ENCODE measurements at places on chromosomes 3 and 15.
A peak's percentile ranks its signal among the peaks of the same experiment; 100 is the strongest.

GRCh38 chr15:81011593-81011992 is 10.9 kb downstream of the TLNRD1 start:
- DNase-seq, result no peak

- no peak for DNase-seq
Observed at GRCh38 chr3:174441588-174442301, 417.4 kb upstream of the NAALADL2 start.

DNA sequence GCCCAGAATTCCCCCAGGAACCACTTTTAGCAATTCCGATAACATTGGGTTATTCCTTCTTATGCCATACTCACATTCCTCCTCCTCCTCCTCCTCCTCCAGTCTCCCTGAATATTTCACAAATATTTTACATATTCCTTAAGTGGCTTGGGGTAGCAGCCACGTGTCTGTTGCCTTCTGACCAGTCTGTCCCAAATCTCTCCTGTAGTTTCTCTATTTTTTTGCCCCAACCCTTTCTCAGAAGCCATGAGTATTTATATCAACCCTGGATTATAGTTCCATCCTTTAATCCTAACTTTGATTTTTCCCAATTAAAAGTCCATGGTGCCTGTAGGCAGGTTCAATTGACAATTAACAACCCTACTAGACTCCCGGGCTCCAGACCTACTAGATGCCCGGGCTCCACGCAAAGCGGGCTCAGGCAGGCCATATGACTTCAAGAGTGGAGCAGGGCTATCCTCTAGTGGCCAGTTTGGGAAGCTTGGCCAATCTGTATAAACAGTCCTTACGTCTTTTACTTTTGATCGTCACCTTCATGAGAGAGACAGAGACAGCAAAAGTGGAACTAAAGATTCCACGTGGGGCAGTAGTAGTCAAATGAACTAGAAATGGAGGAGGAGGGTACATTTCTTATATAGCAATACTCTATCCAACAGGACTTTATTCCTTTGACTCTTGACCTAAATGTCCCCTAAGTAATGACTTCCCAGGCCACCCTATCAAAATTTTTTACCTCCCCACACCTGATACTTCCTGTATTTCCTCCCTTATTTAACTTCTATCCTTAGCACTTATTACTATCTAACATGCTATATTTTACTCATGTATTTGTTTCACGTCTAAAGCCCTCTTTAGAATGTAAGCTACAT is 69.7 kb downstream of the USF3 start:
- DNase-seq, result no peak

GRCh38 chr3:189652042-189652441 is 20.9 kb downstream of the TP63 start:
- DNase-seq, result no peak

- DNase-seq, result no peak
Observed at GRCh38 chr3:150607267-150608065, 4.3 kb downstream of the SELENOT start.

DNA sequence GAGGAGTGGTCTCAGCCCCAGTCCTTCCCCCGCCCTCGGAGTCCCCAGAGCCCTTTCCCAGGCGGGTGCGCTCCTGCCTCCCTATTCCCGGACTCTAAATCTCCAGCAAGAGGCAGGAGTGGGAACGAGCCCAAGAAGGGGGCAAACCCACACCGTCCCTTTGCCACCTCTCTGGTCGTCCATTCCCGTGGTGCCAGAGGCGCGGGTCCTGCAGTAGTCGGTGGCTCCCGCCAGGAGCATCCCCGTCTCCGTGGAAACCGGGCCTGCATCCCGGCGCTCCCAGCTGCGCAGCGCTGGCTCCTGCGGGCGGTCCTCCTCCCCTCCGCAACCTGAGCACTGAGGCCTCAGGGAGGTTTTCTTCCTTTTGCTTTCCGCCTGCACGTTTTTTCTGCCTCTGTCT is 44.8 kb downstream of the LHFPL4 start:
- DNase-seq, result no peak

DNA sequence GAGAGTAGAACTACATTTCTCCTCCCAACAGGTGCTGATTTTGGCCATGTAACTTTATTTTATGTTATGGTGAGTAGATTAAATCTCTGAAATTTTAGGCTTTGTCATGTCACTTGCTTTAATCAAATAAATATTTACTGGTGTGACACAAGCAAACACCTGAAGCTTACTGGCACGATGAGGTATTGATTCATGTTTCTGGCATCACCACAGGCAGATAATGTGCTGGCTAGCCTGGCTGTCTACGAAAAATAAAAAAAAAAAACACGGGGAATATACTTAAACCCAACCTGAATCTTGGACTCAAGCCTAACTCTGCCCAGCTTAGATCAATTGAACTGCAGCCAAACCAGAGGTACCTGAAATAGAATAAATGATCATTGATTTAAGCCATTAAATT is 65.6 kb upstream of the CADM2 start:
- DNase-seq, result no peak

GRCh38 chr3:67531181-67532101 is 123.0 kb downstream of the SUCLG2 start:
- DNase-seq, result no peak

DNA sequence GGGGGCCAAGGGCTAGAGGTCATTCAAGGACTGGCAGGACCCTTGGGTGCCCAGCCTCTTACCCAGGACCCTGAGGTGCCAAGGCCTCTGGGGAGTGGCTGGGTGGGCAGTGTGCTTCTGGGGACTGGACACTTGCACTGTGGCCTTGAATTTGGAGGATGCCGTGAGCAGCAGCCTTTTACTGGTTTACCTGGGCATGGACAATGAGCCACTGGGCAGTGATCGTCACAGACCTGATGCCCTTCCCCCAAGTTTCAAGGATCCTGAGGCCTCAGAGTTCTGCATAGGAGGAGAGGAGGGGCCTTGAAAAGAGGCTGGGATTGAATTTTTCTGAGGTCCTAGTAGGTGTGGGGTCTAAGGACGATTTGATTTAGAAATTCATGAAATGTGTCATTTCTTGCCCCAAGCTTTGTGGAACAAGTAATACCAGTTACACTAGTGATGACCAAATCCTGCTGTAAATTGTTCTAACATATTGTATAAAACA is 146.1 kb upstream of the TPM1 start:
- no peak for DNase-seq

GRCh38 chr3:134911586-134912548 is 116.8 kb downstream of the EPHB1 start:
- DNase-seq, result no peak

DNA sequence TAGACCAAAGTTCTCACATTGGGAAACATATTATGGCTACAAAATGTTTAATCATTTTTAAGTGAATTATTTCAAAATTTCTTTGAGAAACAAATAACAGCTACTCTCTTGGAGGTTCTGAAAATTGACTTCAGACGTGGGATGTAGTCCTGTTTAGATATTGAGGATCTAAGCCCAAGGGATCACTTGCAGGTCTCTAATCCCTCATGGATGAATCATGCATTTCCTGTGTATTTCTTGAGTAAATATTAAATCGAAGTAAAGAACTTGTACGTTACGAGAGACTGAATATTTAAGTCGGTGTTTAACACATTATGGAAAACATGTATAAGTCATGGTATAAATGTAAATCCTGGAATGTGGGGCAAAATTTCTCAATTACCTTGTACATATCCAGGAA is 119.8 kb downstream of the EPHA3 start:
- no peak for DNase-seq

DNA sequence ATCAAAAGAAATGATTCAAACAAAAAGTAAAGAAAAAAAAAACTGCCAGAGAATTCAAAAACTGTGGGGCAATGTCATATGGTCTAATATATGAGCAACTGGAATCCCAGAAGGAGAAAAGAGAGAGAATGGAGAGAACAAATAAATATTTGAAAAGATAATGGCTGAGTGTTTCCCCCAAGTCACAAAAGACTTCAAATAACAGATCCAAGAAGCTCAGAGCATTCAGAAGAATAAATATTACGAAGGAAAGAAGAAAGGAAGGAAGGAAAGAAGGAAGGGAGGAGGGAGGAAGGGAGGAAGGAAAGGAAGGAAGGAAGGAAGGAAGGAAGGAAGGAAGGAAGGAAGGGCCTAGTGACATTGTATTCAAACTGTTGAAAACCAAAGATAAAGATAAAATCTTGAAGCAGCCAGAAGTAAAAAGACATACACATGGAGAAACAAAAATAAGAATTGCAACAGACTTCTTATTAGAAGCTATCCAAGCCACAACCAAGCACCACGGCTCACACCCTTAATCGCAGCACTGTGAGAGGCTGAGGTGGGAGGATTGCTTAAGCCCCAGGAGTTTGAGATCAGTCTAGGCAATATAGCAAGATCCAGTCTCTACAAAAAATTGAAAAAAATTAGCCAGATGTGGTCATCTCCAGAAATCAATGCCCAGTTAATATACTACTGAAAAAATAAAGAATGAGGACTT is 118.9 kb upstream of the IGSF10 start:
- DNase-seq, result no peak

DNA sequence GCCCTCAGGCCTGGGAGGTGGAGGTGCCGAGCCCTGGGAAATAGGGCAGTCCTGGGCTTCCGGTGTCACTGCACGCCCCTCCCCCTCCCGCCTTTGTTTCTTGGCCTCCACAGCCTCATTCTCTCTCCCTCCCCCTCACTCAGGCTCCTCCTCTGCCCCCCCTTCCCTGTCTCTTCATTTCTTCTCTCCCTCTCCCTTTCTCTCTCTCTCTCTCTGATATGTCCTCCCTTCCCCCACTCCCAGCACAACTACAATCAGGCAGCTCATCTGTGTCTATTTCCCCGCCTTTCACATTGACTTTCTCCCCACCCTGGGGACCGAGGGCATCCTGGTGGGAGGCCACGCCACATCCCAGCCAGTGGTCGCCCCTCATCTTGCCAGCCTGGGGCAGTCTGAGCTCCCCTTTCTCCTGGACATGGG is 40.2 kb downstream of the IDH2 start:
- no peak for DNase-seq

- DNase-seq, result no peak
Observed at GRCh38 chr15:78895471-78895870, 22.8 kb downstream of the MORF4L1 start.

- no peak for DNase-seq
Observed at GRCh38 chr15:47349179-47349578, 368.1 kb upstream of the SEMA6D start.

GRCh38 chr15:99098991-99099390 is 5.9 kb upstream of the SYNM start:
- DNase-seq, result no peak

GRCh38 chr3:59368900-59369675 is 319.3 kb upstream of the CFAP20DC start:
- DNase-seq, result no peak

DNA sequence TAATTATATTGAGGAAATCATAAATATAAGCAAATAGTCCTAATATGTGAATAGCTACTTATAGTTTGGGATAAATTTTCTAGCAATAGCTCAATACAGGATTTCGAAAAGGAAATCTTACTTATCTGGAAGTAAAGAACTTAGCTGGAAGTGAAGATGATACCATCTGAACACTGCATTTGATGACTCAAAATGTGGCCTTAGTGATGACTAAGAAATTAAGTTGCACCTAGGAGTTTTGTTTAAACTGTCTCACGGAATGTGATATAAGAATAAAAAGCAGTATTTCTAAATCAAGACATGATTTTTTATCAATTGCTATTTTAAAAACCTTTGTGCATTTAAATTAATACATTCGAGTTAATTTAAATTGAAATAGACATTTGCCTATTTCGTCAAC is 91.2 kb downstream of the EOMES start:
- DNase-seq, result no peak

DNA sequence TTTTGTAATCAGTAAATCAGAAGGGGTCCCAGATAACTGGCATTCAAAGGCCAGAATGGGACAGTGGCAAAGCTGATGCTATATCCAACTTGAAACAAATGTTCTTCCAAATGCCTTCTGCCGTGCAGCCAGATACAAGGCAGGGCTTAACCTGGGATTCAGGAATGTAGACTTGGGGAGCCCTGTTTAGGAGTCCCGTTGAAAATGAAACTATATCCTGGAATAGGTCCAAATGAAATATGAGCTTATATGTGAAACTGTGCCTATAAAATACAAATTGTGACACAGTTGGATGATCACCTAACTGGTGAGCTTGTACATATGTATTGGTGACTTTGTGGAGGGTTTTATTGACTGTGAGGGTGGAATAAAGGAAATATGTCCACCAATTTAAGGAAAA is 28.7 kb downstream of the FRMD4B start:
- DNase-seq, result no peak

- peak; percentile 3 for DNase-seq
Observed at GRCh38 chr3:73508330-73508954, 116.3 kb downstream of the PDZRN3 start.

DNA sequence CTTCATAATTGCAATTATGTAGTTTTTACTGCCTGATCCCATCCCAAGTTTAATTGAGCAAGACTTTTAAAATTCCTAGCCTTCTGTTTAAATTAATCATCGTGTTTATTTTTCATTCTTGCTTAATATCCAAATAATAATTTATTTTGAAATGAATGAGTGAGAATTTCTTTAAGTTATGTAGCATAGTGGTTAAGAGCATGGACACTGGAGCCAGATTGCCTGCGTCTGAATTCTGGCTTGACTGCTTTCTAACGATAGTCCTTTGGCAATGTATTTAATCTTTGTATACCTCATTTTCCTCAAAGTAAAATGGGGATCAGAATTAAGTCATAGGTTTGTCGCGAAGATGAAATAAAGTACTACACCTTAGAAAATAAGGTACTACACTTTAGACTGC is 71.4 kb downstream of the LRRC49 start:
- no peak for DNase-seq

- DNase-seq, result no peak
Observed at GRCh38 chr3:74920721-74921350, 306.4 kb upstream of the CNTN3 start.

DNA sequence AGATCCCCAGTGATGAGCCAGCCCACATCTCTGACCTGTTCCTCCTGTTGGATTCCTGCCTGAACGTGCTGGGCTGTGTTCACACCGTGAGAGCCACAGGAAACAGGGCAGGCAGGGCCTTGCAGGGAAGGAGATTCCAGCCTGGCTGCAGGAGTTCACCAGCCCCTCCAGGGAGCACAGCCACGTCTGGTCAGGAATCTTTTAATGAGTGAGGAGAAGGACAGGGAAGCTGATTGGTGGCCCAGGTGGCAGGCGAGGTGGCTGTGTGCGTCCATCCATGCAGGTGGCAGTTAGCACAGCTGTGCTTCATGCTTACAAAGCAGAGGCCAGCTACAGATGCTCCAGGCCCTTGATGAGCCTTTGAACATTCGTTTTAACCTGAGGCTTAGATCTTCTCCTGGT is 10.5 kb downstream of the LRRK1 start:
- DNase-seq, result no peak

DNA sequence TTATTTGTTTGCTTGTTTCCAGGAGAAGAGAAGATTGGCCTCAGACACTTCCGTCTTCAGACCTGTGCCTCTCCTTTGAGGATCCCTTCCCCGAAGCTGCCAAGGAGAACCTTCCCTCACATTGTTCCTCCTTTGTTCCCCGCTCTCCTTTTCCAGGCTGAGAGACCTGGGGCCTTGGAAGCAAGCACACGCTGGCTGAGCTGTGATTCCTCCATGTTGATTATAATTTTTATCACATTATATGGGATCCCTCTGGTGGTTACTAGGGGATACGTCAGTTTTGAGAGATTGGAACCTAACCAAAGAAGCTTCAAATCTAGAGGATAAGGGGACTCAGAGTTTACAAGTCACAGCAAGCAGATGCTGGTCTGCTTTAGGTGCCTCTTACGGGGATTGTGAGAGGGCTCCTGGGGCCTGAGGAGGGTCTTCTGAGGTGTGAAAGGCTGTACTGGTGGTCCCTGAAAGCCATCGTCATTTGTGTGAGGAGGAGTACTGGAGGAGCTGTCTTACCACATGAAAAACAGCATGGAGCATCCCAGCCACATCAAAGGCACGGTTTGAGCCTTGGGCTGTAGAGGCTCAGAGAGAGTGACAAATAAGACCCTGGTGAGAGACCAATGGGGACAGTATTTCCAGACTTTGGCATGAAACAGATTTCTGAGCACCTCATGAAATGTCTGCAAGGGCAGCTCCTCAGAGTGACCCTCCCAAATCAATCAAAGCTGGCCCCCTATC is 760.1 kb upstream of the CFAP20DC start:
- no peak for DNase-seq
